ENCODE measurements at places on chromosomes 13 and 19.

DNA sequence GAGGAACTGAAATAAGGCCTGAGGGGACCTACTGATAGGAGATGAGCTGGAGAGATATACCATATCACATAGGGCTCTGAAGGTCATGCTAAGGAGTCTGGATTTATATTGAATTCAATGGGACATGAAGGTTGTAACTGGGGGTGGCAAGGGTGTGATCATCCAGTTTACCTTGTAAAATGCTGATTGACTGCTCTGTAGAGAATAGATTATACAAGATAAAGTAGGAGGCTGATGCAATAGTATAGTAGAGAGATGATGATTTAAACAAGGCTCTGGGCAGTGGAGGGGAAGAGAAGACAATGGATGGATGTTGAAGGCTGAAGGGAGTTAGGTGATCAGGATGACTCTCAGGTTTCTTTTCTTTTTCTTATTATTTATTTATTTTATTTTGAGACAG lies 18.0 kb upstream of the PAN3 start:
- no peak for DNase-seq

DNA sequence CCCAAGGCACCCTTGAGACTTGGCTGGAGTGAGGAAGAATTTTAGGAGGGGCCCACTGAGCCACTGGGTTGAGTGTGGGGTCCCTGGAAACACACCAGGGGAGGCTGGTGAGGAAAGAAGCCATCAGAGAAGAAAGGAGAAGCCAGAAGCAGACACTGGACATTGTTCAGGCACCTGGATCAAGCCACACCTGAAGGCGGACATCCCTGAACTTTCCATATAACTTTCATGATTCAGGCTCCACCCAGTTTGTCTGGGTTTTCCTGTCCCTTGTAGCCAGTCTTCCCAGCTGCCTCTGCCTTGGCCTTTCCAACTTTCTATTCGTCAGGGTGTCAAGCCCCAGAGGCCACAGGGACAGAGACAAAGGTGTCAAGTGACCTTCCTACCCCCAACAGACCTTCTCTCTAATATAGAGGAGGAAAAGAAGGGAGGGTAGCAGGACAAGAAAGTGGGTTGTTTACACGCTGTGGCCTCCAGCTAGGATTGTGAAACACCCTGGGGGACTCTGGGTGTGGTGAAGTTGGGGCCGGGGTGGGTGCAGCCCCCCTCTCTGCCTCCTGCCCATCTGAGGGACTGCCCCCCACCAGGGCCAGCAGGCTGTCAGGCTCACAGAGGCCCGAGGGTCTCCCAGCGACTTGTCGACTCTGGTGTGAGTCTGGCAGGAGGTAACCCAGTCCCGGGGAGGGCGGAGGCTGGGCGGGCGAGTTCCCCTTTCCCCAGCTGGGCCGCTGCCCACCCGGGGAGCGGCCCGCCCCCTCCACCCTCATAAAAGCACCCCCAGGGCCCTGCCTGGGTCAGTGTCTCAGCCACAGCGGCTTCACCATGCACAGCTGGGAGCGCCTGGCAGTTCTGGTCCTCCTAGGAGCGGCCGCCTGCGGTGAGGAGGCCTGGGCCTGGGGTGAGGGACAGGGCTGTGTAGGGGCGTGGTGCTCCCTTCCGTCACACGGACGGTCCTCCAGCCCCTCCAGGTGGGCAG lies at the start of gene CFD:
TSS of gene CFD (plus strand) at position 797 of the 976 bp plus-strand sequence. CDS start at position 823, 26 bp downstream.
- DNase-seq, result peak; percentile 33

DNA sequence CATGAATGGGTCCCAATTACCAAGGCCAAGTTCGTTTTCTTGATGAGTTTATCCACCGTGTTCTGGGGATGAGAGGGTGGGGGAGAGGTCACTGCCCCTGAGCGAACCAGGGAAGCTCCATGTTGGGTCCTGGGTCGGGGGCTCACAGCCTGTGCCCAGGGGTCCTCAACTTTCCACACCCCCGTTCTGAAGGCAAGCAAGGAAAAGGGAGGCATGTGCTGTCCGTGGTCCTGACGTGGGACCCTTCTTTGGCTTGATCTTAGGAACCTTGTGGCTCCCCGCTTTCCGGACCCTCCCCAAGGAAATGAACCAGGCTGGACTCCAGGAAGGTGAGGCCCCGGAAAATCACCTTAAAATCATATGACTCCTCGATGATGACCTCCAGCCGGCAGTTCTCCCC lies 18.2 kb upstream of the MEIS3 start:
- DNase-seq, result no peak

DNA sequence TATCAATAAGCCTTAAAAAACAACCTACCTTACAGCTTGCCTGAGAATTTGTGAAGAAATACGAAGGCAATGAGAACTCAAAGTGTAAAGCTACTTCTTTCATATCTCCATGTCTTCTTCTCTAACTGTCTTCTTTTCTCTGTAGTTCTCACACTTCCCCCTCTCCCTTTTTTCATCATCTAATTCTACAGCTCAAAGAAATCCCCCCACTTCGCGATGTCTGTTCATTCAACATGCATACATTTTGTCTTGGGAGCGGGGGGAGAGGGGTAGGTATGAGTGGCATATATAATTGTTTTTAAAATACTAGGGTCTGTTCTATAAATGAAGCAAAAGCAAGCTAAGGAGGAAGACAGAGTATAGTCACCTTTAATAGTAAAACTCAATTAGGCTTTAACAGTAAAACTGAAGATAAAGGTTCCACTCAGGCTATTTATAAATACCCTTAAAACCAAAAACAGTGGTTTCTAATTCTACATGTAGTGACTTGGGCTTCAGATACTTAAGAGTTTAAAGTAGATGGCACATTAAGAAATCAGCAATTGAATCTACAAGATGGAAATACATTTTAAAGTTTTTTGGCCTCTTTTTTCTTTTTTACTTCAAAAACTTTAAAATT lies 106.9 kb downstream of the KLF12 start:
- DNase-seq, result no peak

GRCh38 chr13:47798906-47799305 lies 202.2 kb downstream of the SUCLA2 start:
- peak; percentile 1 for DNase-seq

DNA sequence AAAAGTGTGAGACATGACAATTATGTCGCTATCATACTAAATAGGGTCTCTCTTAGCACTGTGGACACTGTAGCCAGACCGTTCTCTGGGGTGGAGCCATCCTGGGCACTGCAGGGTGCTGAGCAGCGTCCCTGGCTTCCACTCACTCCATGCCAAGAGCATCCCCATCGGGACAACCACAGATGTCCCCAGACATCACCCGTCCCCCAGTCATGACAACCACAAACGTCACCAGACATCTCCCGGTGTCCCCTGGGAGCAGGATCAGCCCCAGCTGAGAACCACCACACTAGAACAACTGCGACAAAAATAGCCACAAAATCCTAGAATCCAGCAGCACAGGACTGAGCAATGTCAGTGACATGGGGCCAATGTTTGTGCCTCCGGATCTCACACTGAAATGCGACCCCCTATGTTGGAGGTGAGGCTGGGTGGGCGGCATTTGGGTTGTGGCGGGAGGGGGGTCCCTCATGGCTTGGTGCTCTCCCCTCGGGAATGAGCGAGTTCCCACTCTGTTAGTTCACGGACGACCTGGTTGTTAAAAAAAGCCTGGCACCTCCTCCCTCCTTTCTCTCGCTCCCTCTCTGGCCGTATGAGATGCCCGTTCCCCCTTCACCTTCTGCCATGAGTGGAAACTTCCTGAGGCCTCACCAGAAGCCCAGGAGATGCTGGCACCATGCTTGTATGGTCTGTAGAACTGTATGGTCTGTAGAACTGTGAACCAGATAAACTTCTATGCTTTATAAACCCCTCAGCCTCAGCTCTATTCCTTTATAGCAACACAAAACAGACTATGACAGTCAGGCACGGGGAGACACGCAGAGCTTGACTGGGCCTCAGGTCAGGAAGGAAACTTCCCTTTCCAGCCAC lies 93.9 kb downstream of the GADD45B start:
- DNase-seq, result no peak

DNA sequence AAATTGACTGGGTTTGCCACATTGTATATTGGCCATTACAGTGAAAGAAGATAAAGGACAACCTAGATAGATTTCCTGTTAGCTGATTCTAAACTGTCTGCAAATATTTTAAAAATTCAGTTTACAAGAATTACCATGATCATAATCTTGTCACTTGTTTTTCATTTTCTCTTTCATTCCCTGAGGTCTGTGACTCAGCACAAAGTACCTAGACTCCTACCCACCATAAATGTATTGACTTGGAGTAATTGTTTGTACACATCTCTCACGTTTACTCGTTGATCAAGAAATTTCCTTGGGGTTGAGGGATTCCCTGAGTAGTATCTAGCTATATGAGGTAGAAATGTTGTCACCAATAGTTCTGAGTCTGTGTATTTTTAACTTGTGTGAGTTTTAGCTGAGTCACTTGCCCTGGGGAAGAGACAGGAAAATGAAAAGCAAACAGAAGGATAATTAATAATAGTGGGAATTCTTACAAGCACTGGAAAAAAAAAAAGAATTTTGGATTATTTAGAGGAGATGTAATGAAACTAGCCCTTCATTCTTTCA lies 299.2 kb upstream of the DACH1 start:
- DNase-seq, result peak; percentile 31

GRCh38 chr13:32330441-32330840 lies 15.1 kb downstream of the BRCA2 start:
- DNase-seq, result no peak

- no peak for DNase-seq
Measured at GRCh38 chr13:50693727-50694126, 149.8 kb downstream of the DLEU7 start.

GRCh38 chr19:8446061-8446709 lies 1.4 kb downstream of the HNRNPM start:
- DNase-seq, result no peak

DNA sequence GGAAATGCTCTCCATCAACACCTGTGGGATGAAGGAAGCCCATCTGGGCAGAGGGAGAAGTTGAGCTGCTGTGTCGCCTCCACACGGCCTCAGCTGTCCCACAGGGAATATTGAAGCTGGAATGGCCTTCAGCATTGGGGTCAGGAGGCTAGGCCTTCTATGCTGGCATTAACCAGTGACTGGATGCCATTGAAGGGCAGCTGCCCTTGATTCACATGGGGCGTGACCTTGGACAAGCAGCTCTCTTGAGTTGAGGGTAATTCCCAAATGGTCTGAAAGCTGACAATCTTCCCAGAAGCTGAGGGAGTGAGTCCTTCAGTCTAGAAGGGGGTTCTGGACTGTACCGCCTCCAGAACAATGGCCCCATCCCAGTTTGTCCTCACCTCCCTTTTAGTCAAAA lies 6.7 kb downstream of the BCL3 start:
- DNase-seq, result no peak

GRCh38 chr13:40982772-40983171 lies 36.3 kb downstream of the ELF1 start:
- DNase-seq, result no peak

- DNase-seq, result peak; percentile 13
Measured at GRCh38 chr13:24627090-24627714, 53.0 kb upstream of the ATP12A start.

DNA sequence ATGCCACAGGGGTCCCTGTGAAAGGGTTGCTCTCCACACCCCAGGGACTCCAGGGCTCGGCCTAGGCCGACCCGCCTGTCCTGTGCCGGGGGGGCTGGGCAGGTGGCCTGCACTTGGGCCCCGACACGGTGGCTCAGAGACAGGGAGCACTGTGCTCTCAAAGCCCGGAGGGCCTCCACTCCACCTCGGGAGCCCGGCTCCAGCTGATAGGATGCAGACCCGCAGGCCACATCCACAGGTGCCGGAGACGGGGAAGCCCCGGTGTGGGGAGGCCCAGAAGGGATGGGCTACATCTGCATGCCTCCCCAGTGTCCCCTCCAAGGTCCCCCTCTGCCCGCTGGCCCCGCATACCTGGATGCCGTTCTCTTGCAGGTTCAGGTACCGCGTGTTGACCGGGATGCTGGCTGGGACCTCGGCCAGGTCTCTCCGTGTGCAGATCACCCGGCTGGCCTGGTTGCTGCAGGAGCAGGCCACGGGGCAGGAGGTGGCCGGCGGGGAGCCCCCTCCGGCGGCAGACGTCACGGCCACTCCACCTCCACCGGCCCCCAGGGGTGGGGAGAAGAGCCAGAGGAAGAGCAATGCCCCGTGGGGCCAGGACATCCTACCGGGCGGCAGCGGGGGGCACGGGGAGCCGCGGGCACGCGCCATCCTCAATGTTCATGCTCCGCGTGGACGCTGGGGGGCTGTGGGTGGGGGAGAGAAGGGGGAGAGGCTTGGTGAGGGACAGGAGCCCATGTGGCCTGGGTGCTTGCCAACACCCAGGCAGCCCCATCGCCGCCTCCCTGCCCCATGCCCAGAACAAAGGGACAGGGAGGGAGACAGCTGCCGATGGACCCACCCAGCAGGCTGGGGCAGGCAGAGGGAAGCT lies 19.8 kb downstream of the LRRC4B start:
- DNase-seq, result no peak

- no peak for DNase-seq
Measured at GRCh38 chr19:50565984-50566903, 2.0 kb downstream of the LRRC4B start.

GRCh38 chr13:110872034-110872767 lies 42.7 kb downstream of the ANKRD10 start:
- no peak for DNase-seq

- no peak for DNase-seq
Measured at GRCh38 chr13:104385404-104385803, 1319.2 kb upstream of the SLC10A2 start.

- DNase-seq, result peak; percentile 76
Measured at GRCh38 chr13:71873418-71874247, 6.6 kb upstream of the DACH1 start.

DNA sequence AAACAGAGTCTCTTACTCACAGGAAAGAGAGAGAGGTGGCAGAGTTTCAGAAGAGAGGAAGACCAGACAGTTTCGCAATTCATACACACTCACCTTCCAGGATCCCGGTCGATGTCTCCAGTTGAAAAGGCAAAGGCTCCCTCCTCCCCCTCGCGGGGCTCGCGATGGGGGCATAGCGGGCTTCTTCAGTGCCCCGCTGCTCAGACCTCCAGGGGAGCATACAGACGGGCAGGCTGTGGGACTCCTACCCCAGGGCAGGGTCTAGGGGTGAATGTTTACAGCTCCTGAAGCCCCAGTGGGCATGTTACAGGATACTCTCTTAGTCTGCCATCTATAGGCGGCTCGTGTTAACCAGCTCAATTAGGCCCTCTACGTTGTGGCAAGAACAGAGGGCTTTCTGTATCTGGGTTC lies 139.2 kb downstream of the SLITRK5 start:
- peak; percentile 83 for DNase-seq

DNA sequence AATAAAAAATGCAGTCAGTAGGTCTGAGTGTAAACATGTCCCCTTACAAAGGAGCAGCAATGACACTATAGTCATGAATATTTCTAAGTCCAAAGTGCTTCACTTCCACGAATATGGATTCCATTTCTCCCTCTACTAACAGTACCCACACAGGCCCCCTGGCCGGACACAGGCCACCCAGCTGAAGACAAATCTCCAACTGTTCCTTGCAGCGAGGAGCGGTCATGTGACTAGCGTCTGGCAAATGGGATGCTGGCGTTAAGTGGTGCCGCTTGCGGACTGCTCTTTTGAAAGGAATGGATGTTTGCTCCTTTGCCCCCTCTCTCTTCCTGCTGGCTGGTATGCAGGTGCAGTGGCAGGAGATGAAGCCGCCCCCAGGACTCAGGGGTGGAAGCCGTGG lies 16.2 kb downstream of the PPP1R12C start:
- no peak for DNase-seq

Measured in NCI-H69 (cell line).